ENCODE measurements at places on chromosomes 3 and 15.

DNA sequence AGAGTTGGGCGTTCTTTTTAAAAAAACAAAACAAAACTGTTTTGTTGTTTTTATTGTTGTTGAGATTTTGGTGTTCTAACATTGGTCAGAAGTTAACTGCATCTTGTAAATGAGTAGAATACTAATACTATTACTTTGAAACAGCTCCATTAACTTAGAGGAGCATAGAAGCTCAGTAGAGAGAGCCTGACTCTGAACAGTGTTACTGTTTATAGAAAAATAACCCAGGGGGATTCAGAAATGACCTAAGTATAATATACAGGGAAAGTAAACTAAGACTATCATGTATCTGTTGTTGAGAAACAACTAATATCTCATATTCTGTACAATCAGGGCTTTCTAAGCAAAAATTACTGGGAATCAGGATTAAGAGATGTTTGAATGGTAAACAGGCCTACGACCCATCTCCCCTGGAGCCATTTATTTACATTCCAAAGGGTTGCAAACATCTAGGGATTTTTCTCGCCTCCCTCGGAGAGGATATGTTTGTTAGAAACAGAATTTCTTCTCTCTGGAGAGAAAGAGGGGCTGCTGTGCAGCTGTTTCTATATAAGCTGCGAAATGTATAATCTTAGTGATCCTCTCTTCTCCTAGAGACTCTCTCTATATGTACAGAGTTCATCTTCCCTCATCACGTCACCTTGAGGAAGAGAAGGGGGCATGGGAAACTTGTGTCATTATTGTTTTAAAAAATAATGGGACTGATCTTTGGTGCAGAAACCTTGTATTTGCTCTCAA lies 827.5 kb upstream of the DPPA4 start:
- DNase-seq = no peak
- no peaks in the 10 kb centered on the region for H3K4me1 ChIP-seq
- H3K27ac ChIP-seq = no peak overlapping the region
- no peaks in the 10 kb centered on the region for H3K36me3 ChIP-seq
- no peak overlapping the region for H3K4me3 ChIP-seq

DNA sequence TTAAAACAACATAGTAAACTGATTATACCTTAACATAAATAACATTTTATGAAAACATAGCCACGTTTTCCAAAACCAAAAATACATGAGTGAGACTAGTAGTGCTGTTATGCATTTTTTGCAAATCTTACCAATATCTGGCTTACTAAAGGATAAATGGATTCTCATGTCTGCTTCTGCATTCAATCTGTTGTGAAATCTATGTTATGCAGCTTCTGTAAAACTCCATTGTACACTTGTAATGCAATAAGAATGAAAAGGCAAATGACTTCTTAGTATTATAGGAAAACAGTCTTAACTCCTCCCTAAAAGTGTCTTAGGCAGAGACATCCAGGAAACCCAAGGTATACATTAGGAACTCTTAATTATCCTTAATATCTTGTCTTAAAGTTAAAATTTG lies 330.9 kb upstream of the THBS1 start:
- no peaks in the 10 kb centered on the region for H3K36me3 ChIP-seq
- H3K27me3 ChIP-seq = no peaks in the 10 kb centered on the region
- no peak overlapping the region for H3K4me3 ChIP-seq
- H3K27ac ChIP-seq = no peak overlapping the region
- no peaks in the 10 kb centered on the region for H3K4me1 ChIP-seq

GRCh38 chr15:73965758-73966113 lies 26.4 kb downstream of the STOML1 start:
- no peak for DNase-seq
- H3K27me3 ChIP-seq = no peaks in the 10 kb centered on the region
- no peak overlapping the region for H3K27ac ChIP-seq
- no peak overlapping the region for H3K4me3 ChIP-seq
- no peaks in the 10 kb centered on the region for H3K36me3 ChIP-seq

- no peak overlapping the region for H3K4me3 ChIP-seq
- H3K27me3 ChIP-seq = no peaks in the 10 kb centered on the region
- no peaks in the 10 kb centered on the region for H3K36me3 ChIP-seq
- no peaks in the 10 kb centered on the region for H3K4me1 ChIP-seq
These were observed 22.4 kb upstream of the SEMA4B start for GRCh38 chr15:90178468-90179435.

- no peaks in the 10 kb centered on the region for H3K36me3 ChIP-seq
- H3K4me3 ChIP-seq = no peak overlapping the region
- H3K4me1 ChIP-seq = no peaks in the 10 kb centered on the region
- no peak for DNase-seq
- H3K27ac ChIP-seq = peak overlapping the region; percentile 2
These were observed 34.8 kb downstream of the CCNL1 start for GRCh38 chr3:157125101-157125500.

GRCh38 chr15:42490671-42491538 lies at the start of gene ZNF106:
TSS of gene ZNF106 (minus strand) at chr15:42491141. CDS start at chr15:42472289, 18,852 bp downstream.
- peak within 1 kb of the TSS; percentile 87 for H3K4me3 ChIP-seq
- no peaks in the 10 kb centered on the region for H3K27me3 ChIP-seq
- DNase-seq = peak; percentile 89
- H3K27ac ChIP-seq = peak within 1 kb of the TSS; percentile 95
- no peaks in the 10 kb centered on the region for H3K36me3 ChIP-seq
- H3K4me1 ChIP-seq = peaks cover under 1% of the 10 kb centered on the region

DNA sequence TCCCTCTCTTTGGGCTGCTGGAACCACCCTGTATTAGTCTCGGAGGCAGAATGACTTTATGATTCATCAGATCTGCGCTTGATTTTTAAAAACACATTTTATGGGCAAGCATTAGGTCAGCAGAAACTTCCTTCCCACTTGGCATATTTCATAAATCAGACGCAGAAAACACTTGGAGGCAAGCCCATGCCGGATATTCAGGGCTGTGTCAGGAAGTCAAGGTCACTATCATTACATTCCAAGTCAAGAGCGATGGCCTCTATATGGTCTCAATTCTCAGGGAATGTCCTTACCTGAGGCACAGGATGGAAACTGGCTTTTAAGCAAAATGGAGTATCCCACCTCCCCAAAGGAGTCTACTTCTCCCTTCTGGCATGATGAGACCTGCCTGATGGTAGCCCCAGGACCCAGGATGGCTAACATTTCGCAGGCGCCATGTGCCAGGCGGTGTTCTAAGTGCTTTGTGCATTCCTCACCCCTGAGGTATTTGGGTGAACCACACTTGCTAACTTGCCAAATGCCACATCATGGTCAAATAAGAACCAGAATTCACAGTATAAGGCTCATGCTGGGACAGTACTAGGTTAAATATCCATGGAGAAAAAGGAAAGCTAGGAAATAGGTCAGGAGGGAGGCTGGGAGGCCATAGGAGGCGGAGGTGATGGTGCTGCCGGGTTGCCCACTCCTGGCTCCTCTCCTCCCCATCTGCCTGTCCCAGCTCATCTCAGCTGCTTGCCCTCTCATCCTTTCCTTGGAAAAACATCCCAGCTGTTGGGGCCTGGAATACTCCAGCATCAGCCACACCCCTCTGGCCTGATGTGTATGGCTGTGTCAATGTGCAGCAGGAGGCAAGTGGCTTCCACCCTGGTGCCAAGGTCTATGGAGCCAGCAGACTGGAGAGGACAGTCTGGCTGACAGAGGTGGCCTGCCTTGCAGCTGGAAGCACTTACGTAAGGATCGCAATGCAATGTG lies 18.8 kb downstream of the BCL2L10 start:
- H3K36me3 ChIP-seq = no peaks in the 10 kb centered on the region
- H3K4me1 ChIP-seq = no peaks in the 10 kb centered on the region
- peak overlapping the region; percentile 19 for H3K27ac ChIP-seq
- DNase-seq = no peak
- H3K27me3 ChIP-seq = no peaks in the 10 kb centered on the region
- H3K4me3 ChIP-seq = no peak overlapping the region

- no peaks in the 10 kb centered on the region for H3K4me1 ChIP-seq
- no peak for DNase-seq
- peak overlapping the region; percentile 80 for H3K4me3 ChIP-seq
- H3K27me3 ChIP-seq = no peaks in the 10 kb centered on the region
- peak overlapping the region; percentile 87 for H3K27ac ChIP-seq
These were observed 452 bp downstream of the BBX start for GRCh38 chr3:107523289-107523538.

GRCh38 chr15:74138642-74139041 lies 8.3 kb downstream of the ISLR2 start:
- no peak for DNase-seq
- no peak overlapping the region for H3K27ac ChIP-seq
- H3K27me3 ChIP-seq = no peaks in the 10 kb centered on the region
- H3K4me3 ChIP-seq = no peak overlapping the region

GRCh38 chr15:94297558-94297957 lies 66.2 kb downstream of the MCTP2 start:
- no peak overlapping the region for H3K27ac ChIP-seq
- H3K27me3 ChIP-seq = no peaks in the 10 kb centered on the region
- no peak for DNase-seq
- H3K4me1 ChIP-seq = no peaks in the 10 kb centered on the region

- H3K4me3 ChIP-seq = no peak overlapping the region
- no peak for DNase-seq
- no peaks in the 10 kb centered on the region for H3K36me3 ChIP-seq
- no peaks in the 10 kb centered on the region for H3K4me1 ChIP-seq
These were observed 40.4 kb upstream of the LIMD1 start for GRCh38 chr3:45554006-45554666.

DNA sequence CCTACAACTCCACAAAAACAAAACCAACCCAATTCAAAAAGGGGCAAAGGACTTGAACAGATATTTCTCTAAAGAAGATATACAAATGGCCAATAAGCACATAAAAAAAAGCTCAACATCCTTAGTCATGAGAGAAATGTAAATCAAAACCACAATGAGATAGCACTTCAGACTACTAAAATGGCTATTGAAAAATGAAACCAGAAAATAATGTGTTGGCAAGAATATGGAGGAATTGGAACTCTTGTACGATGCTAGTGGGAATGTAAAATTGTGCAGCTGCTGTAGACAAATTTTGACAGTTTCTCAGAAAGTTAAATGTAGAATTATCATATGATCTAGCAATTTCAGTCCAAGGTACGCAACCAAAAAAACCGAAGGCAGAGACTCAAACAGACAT lies 29.0 kb downstream of the KY start:
- H3K36me3 ChIP-seq = no peaks in the 10 kb centered on the region
- no peaks in the 10 kb centered on the region for H3K27me3 ChIP-seq
- DNase-seq = no peak

DNA sequence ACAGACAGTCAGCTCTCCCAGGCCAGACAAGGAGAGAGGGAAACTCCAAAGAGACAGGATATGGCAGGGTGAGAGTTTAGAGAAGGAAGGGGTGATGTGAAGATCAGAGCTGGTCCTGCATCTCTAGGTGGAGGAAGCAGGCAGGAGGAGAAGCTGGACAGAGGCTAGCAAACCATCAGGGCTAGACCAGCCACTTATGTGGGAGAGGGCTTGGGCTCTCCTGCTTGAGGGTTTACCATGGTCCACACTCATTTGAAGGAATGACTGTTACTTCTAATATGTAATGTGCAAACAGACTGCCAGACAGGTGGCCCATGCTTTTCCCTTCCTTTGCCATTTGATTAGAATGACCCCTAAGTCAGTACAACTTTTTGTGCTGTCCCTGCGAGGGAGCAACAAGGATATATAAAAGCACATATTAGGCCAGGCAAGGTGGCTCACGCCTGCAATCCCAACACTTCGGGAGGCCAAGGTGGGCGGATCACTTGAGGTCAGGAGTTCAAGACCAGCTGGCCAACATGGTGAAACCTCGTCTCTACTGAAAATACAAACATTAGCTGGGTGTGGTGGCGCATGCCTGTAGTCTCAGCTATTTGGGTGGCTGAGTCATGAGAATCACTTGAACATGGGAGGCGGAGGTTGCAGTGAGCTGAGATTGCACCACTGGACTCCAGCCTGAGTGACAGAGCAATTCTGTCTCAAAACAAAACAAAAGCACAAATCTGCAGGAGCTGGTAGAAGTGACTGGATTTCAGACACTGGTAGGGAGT lies 41.0 kb upstream of the MANF start:
- no peak overlapping the region for H3K4me3 ChIP-seq
- no peaks in the 10 kb centered on the region for H3K27me3 ChIP-seq

GRCh38 chr3:162938083-162938482 lies 1441.5 kb downstream of the OTOL1 start:
- DNase-seq = no peak
- no peak overlapping the region for H3K27ac ChIP-seq
- no peaks in the 10 kb centered on the region for H3K27me3 ChIP-seq

- H3K27me3 ChIP-seq = no peaks in the 10 kb centered on the region
- peaks cover 70% of the 10 kb centered on the region for H3K36me3 ChIP-seq
- H3K4me3 ChIP-seq = no peak overlapping the region
- no peaks in the 10 kb centered on the region for H3K4me1 ChIP-seq
- DNase-seq = no peak
- H3K27ac ChIP-seq = no peak overlapping the region
These were observed 29.8 kb downstream of the HGD start for GRCh38 chr3:120652281-120652680.

GRCh38 chr3:10783360-10784351 lies 32.4 kb upstream of the SLC6A11 start:
- no peak overlapping the region for H3K4me3 ChIP-seq
- no peak for DNase-seq
- H3K27ac ChIP-seq = no peak overlapping the region
- no peaks in the 10 kb centered on the region for H3K27me3 ChIP-seq
- H3K4me1 ChIP-seq = no peaks in the 10 kb centered on the region

DNA sequence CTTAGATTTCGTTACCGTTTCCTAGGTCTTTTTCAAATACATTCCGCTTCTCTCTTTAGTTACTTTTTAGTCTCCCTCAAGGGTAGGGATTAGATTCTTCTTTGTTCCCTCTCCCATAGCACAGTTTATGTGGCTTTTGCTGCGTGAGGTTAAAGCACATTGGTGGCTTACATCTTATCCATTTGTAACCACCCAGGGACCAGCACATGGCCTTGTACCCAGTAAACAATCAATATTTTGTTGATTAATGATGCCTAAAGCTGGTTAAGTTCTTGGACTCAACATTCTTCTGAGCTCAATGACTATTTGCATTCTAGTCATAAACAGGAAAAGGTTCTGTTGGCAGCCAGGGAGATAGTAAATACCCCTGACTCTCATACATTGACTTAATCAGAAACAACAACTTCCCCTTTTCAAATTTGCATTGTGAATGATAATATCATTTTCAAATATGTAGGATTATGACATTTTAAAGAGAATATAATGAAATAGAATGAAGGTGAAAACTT lies 60.2 kb downstream of the CACNA1D start:
- H3K4me1 ChIP-seq = no peaks in the 10 kb centered on the region
- H3K36me3 ChIP-seq = no peaks in the 10 kb centered on the region

DNA sequence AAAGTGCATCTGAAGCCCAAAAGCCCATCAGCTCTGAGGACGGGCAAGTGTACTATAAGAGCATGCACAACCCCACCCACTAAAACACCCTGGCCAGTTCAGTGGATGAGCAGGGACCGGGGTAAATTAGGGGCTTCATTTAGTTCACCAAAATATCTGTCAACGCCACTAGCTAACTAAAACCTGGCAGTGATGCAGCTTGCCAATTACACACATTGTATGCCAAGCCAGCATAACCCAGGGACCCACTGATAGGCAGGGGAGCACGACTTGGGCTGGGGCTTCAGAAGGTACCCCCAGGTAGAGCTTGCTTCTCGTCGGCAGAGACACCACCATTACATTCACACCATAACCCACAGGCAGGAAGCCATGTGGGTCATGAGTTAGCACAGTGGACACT lies 47.0 kb downstream of the PTPN23 start:
- H3K4me3 ChIP-seq = no peak overlapping the region
- no peak overlapping the region for H3K27ac ChIP-seq
- H3K4me1 ChIP-seq = peaks cover 38% of the 10 kb centered on the region
- H3K36me3 ChIP-seq = peaks cover 2% of the 10 kb centered on the region
- H3K27me3 ChIP-seq = no peaks in the 10 kb centered on the region

- no peaks in the 10 kb centered on the region for H3K4me1 ChIP-seq
- DNase-seq = no peak
- H3K27ac ChIP-seq = no peak overlapping the region
- H3K27me3 ChIP-seq = no peaks in the 10 kb centered on the region
- no peaks in the 10 kb centered on the region for H3K36me3 ChIP-seq
These were observed 25.9 kb downstream of the MYO9A start for GRCh38 chr15:72092006-72092405.

Data from right lobe of liver (tissue), 6 donors.